ENCODE measurements at places on chromosomes 7 and 10.

DNA sequence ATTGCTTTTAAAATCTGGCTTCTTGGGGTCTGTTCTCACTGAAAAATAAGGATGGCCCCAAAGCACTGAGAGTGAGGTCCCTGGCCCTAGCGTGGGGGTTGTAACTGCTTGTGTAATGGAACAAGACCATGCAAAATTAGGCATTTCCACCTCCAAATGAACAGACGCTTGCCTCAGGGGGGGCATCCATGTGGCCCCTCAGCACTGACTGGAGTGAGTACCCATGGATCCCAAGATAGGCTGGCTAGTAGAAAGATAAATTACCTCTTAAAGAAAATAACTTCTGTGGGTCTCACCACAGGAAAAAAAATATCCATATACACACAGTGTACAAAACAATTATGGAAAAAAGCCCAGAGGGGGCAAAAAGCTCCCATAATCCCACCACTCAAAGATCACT lies 15.2 kb upstream of the CPA1 start:
- DNase-seq = no peak

GRCh38 chr10:69146759-69147158 lies 22.8 kb downstream of the VPS26A start:
- DNase-seq = no peak

GRCh38 chr7:138072726-138073125 lies 3.5 kb upstream of the AKR1D1 start:
- no peak for DNase-seq

GRCh38 chr7:149673006-149673405 lies 100.4 kb downstream of the ZNF467 start:
- no peak for DNase-seq

- DNase-seq = no peak
Observed at GRCh38 chr10:110399965-110400933, 95.5 kb upstream of the SMNDC1 start.

DNA sequence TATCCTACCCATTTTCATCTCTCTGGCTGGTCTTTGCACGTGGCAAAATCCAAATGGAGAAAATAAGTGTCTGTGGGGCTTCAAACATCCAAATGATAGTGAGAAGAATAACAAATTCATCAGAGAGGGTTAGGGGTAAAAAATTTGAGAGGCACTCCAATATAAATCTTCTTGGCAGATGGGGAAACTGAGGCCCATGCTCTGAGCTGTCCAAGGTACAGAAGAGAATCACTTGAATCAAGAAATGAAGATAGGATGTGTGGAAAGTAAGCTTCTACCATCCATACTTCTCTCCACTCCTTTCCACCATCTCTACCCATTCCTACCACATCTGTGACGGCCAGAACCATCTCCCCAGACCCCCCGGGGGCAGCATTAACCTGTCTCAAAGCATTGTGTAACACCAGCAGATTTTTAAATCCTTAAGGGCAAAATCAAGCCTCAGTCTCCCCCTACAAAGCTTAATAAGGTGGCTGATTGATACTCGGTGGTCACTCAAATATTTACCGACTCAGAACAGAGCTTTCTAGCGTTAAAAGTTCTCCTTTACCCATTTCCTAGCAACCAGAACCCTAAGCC lies 818 bp downstream of the GOT1 start:
- no peak for DNase-seq

DNA sequence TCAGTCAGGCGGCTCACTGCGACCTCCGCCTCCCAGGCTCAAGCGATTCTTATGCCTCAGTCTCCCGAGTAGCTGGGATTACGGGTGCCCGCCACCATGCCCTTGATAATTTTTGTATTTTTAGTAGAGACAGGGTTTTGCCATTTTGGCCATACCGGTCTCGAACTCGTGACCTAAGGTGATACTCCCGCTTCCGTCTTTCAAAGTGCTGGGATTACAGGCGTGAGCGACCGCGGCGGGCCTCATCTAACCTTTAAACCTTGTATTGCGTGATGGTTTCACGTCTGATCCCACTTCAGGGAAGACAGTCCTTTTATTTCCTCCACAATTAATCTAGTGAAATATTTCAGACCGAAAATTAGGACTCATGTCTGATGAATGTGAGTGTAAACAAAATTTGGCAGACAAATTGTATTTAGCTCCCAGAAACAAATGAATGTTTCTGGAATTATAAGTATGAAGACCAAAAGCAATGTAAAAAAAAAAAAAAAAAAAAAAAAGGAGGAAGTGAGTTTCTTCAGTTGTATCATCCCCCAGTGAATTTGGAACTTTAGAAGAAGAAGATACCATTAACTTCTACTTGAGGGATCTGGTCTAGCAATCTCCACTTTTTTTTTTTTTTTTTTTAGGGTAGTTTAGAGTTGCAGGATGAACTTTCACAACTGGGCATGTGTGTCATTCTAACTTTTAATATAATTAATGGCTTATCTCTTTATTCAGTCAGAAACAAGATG lies 1.6 kb downstream of the NUP42 start:
- no peak for DNase-seq

DNA sequence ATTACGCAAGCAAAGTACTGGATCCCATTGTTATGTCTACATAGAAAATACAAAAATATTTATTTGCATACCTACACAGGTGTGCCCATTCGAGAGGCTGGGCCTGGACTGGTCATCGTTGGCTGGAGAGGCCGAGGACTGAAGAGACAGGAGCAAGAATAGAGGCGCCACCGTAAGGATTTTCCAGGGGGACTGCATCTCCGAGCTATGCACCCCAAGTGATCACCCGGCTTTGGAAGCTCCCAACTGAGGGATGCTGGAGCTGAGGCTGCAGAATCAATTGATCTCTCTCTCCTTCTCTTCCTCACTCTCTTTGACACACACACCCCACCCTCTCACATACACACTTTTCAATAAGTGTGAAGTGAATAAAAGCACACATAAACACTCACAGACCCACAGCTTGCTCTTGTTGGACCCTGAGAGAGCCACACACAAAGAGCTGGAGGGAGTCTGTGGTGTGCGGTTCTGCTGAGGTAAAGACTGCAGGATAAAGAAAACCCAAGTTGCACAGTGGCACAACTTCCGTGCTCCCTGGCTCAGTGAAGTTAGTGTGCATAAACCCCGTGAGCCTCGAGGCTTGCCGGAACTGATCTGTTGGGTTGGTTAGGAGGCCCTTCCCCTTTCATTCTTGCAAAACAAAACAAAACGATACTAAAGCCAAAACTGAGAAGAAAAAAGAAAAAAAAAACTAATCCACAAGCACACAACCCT lies at the start of gene AOAH:
Gene AOAH (minus strand): TSS at position 544 of the 714 bp plus-strand sequence. CDS start 346 bp downstream, at position 198.
- DNase-seq = no peak

- DNase-seq = no peak
Observed at GRCh38 chr7:94578614-94579013, 69.0 kb downstream of the CASD1 start.

GRCh38 chr10:130956251-130956650 lies 355.3 kb downstream of the TCERG1L start:
- no peak for DNase-seq

- DNase-seq = no peak
Observed at GRCh38 chr10:131514454-131514853, 202.9 kb upstream of the TCERG1L start.

- DNase-seq = no peak
Observed at GRCh38 chr10:126098226-126098581, 201.8 kb downstream of the FANK1 start.

DNA sequence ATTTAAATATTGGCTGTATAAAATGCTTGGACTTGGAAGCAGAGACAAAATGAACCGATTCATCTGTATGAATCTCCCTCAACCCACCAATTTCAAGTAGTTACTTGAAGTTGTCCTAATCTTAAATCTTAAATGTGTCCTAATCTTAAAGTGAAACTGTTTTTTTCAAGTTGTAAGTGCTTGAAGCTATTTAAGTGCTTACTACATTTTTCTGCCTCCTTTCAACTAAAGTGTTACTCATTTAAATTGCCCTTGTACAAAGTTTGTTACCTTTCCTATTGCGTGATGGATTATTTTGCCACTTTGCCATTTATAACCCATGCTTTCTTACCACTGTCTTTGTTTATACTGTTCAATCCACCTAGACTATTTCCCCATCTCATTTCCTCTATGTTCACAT lies 2.8 kb downstream of the BCAP29 start:
- DNase-seq = no peak

- DNase-seq = no peak
Observed at GRCh38 chr10:69911613-69912528, 110.2 kb downstream of the COL13A1 start.

GRCh38 chr10:6621536-6621935 lies 41.5 kb upstream of the PRKCQ start:
- no peak for DNase-seq

- no peak for DNase-seq
Observed at GRCh38 chr7:99739699-99740572, 4.9 kb upstream of the CYP3A7 start.

- no peak for DNase-seq
Observed at GRCh38 chr7:16027396-16027795, 340.9 kb upstream of the MEOX2 start.

- DNase-seq = no peak
Observed at GRCh38 chr10:20931156-20931795, 34.2 kb upstream of the NEBL start.

DNA sequence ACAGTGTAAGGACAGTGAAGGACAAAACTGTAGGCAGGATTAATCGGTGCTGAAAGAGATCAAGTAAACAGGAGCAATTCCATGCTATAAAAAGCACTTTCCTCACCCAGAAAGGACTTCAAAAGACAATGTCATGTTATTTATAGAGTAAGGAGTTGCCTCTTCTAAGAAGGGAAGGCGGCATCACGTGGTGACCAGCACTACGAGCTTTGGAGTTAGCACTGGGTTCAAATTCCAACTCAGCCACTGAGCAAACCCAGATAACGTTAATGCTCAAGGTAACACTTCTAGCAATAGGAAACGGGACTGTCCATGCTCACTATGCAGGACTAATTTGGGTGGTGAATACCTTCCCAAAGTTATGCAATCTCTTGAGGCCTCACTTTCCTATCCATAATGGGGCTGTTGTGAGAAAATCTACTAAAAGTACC lies 715 bp upstream of the PANK1 start:
- no peak for DNase-seq

- DNase-seq = no peak
Observed at GRCh38 chr10:60604342-60604741, 173.9 kb upstream of the CDK1 start.

- no peak for DNase-seq
Observed at GRCh38 chr7:132049462-132050304, 493.3 kb upstream of the PODXL start.

- no peak for DNase-seq
Observed at GRCh38 chr7:25897261-25897782, 254.7 kb upstream of the NFE2L3 start.

DNA sequence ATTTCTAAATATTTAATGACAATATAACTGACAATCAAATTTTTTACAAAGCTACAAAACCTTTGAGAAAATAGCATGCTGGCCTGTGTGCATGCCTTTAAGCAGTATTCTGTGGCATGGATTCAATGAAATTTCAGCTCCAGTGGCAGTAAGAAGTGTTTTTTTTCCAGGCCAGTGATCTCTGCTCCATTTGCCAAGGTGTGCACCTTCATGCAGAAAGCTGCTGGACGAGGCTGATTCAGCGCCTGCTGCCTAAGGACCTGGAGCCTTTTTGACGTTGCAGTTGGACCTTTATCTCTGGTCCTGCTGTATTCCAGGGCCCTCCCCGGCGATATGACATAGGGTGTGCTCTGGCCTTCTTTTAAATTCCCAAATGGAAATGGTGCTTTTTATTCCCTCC lies 26.6 kb downstream of the VWC2 start:
- DNase-seq = no peak

- no peak for DNase-seq
Observed at GRCh38 chr10:124313374-124313773, 105.3 kb downstream of the OAT start.

GRCh38 chr10:112672706-112673105 lies 225.7 kb downstream of the VTI1A start:
- no peak for DNase-seq

DNA sequence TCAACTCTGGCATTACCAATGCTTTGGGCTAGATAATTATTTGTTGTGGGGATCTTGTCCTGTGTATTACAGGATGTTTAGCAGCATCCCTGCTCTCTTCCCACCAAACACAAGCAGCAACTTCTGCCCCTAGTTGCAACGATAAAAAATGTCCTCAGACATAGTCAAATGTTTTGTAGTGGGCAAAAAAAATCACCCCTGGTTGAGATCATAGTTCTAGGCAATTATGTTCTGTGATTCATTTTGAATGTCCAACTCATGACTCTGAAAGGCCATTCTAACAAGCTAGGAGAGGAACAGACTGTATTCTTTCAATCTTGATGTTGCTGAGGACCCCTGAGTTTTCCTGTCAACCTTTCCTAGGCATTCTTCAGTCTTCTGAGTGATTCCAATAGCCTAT lies 79.5 kb downstream of the RTKN2 start:
- DNase-seq = no peak

- no peak for DNase-seq
Observed at GRCh38 chr7:18508443-18509427, 13.2 kb downstream of the HDAC9 start.

DNA sequence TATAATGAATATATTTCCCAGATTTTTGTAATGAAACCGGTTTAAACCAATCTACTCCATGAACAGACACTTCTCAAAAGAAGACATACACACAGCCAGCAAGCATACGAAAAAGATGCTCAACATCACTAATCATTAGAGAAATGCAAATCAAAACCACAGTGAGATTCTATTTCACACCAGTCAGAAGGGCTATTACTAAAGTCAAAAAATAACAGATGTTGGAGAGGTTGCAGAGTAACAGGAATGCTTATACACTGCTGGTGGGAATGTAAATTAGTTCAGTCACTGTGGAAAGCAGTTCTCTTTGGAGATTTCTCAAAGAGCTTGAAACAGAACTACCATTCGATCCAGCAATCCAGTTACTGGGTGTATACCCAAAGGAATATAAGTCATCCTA lies 240.7 kb downstream of the TSPAN12 start:
- DNase-seq = no peak

DNA sequence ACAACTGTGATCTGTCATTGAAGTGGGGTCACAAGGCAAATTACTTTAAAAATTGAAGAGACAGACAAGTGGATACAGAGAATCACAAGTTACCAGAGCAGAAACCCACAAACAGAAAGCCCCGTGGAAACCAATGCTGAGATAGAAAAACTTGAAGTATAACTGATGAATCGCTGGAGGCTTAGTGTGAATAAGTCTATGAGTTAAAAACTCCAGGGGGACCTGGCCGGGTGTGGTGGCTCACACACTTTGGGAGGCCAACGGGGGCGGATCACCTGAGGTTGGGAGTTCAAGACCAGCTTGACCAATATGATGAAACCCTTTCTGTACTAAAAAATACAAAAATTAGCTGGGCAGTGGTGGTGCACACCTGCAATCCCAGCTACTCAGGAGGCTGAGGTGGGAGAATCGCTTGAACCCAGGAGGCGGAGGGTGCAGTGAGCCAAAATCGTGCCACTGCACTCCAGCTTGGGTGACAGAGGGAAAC lies 69.7 kb upstream of the ZNRF2 start:
- no peak for DNase-seq

DNA sequence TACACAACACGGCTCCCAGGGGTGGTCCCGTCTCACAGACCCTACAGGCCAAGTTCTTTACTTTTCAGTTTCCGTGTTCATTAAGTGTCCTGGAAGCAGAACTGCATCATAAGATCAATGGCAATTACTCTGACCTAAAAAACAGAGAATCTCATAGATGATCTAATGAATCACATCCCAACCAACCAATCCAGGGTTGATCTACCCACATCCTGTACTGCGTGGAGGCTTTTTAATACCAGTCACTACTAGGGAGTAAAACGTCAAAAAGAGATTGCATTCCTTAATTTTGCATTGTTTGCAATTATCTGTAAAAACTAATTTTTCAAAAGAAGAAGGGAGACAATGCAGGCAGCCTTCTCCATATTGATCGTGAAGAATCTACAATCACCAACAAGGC lies 72.6 kb downstream of the PARD3 start:
- DNase-seq = no peak

Data from NCI-H1436 treated with DMSO at 0.1 percent for 48 hours (cell line).